ENCODE measurements at places on chromosomes 13 and 19. TPM values are rescaled to one million over a fixed set of nuclear protein-coding genes. Genes with fewer than 3 reads are reported as not detected.

The CRB3 gene
- not detected for total RNA-seq

The WDR62 gene
- not detected for total RNA-seq

The KIR3DL2 gene
- total RNA-seq, result not detected

The C19orf53 gene
- total RNA-seq, result 79.5 TPM

The SEMA6B gene
- 7.2 TPM for total RNA-seq

The RNF113B gene
- not detected for total RNA-seq

The SMIM24 gene
- total RNA-seq, result not detected

The F10 gene
- total RNA-seq, result 9.7 TPM

The STK24 gene
- total RNA-seq, result 29.7 TPM

The LRRC63 gene
- total RNA-seq, result 1.2 TPM

The THAP8 gene
- total RNA-seq, result 6.5 TPM

The PODNL1 gene
- 0.98 TPM for total RNA-seq

Data from uterus (tissue), 4 donors.